ENCODE measurements at places on chromosomes 12 and 14. TPM values are rescaled to one million over a fixed set of nuclear protein-coding genes. Genes with fewer than 3 reads are reported as not detected.

The DPPA3 gene
- not detected for total RNA-seq

The JPH4 gene
- total RNA-seq = not detected

GRCh38 chr12:53044896-53045695, 4.8 kb upstream of the TNS2 start:
- no peak overlapping the region for H3K27ac ChIP-seq
- no peak for DNase-seq
- peaks cover 30% of the 10 kb centered on the region for H3K4me1 ChIP-seq
- H3K4me3 ChIP-seq = no peak overlapping the region
- H3K27me3 ChIP-seq = peaks cover 10% of the 10 kb centered on the region

The SLC41A2 gene
- total RNA-seq = 2.1 TPM

The IL22 gene
- 0.69 TPM for total RNA-seq

GRCh38 chr12:132445884-132446632, 43.9 kb upstream of the FBRSL1 start:
- peak; percentile 65 for DNase-seq
- H3K36me3 ChIP-seq = peaks cover 5% of the 10 kb centered on the region
- H3K27ac ChIP-seq = peak overlapping the region; percentile 99
- peak overlapping the region; percentile 77 for H3K4me3 ChIP-seq
- H3K27me3 ChIP-seq = no peaks in the 10 kb centered on the region
- peaks cover 62% of the 10 kb centered on the region for H3K4me1 ChIP-seq

The POTEM gene
- not detected for total RNA-seq

The RHOJ gene
- not detected for total RNA-seq

- H3K36me3 ChIP-seq = no peaks in the 10 kb centered on the region
- DNase-seq = peak; percentile 63
- H3K27ac ChIP-seq = no peak overlapping the region
- no peaks in the 10 kb centered on the region for H3K4me1 ChIP-seq
Observed at GRCh38 chr14:95774265-95775160, 60.6 kb upstream of the TCL1A start.

The CDKN3 gene
- total RNA-seq = 116 TPM

The SYNE3 gene
- total RNA-seq = 81.0 TPM

DNA sequence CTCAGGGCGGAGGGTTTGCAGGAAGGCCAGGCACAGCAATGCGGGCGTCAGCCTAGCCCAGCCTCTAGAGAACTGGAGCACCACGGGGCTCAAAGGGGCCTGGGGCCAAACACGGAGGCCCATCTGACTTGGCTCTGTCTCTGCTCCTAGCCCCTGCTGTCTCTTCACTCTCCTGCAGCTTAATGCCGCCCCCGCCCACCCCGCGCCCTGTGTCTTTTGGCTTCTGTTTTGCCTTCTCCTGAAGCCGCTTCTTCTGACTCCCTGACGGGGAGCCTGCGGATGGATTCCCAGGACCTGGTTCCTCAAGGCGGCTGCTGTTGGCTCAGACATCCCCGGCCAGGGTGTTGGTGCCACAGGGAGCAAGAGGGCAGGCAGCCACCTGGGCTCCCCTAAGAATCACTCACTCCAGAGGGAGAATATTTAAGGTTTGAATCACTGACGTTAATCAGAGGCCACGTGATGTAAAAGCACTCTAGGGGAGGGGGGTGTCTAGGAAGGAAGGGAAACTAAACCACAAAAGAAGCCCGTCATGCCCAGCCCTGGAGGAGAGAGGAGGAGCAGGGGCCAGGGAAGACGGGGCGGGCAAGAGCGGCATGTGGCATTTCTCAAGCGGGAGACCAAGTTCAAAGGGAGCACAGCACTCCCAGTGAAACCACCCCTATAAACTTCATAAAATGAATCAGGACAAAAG, 36.9 kb upstream of the PRMT8 start:
- no peak for DNase-seq
- no peaks in the 10 kb centered on the region for H3K36me3 ChIP-seq
- H3K27me3 ChIP-seq = peaks cover 18% of the 10 kb centered on the region
- H3K27ac ChIP-seq = no peak overlapping the region

GRCh38 chr12:8941691-8942478, 7.6 kb downstream of the M6PR start:
- no peak overlapping the region for H3K27ac ChIP-seq
- DNase-seq = no peak
- peaks cover 11% of the 10 kb centered on the region for H3K4me1 ChIP-seq
- peaks cover 47% of the 10 kb centered on the region for H3K36me3 ChIP-seq

DNA sequence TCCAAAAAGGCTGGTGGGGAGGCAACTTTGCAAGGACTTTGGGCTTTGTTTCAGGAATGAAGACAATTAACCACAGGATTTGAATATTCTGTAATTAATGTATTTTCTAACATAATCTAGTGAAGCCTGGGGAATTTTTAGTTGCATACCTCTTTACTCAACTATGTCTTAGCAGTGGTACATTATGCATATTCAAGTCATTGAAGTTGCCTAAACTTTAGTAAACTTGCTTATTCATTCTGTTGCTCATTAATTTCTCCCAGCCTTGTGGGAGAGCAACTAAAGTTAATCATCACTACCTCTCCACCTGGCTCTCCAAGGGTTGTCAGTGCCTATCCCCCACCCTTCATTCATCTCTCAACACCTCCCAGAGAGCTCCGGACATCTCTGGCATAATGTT, 54.2 kb downstream of the IFNG-AS1 start:
- peaks cover 19% of the 10 kb centered on the region for H3K4me1 ChIP-seq
- DNase-seq = no peak
- no peak overlapping the region for H3K27ac ChIP-seq
- H3K27me3 ChIP-seq = peaks cover 3% of the 10 kb centered on the region
- H3K36me3 ChIP-seq = peaks cover 2% of the 10 kb centered on the region

DNA sequence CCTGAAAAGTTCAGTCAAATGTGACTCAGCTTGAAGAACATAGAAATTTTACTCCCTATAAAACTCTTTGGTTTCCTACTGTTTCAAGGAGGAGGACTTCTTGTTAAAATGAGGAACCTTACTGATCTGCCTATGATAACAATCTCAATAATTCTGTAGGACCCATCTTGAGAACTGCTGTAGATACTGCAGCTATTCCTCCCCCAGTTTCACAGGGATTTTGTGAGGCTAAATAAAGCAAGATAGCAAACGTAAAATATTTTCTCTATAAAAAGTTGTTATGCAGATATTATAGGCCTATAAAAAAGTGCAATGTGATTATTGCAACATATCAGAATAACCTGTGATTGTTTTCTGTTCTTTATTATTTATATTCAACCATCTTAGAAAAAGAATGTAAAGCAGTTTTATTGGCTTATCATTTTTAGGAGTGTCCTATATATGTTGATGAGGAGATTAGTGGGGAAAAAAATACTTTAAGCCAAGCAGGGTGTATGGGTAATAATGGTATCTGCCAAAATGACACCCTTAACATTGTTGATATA, 12.1 kb downstream of the CLEC14A start:
- no peak for DNase-seq
- no peaks in the 10 kb centered on the region for H3K4me1 ChIP-seq
- H3K27me3 ChIP-seq = peaks cover 3% of the 10 kb centered on the region
- H3K36me3 ChIP-seq = no peaks in the 10 kb centered on the region
- no peak overlapping the region for H3K4me3 ChIP-seq

The ADAMTS20 gene
- total RNA-seq = not detected

DNA sequence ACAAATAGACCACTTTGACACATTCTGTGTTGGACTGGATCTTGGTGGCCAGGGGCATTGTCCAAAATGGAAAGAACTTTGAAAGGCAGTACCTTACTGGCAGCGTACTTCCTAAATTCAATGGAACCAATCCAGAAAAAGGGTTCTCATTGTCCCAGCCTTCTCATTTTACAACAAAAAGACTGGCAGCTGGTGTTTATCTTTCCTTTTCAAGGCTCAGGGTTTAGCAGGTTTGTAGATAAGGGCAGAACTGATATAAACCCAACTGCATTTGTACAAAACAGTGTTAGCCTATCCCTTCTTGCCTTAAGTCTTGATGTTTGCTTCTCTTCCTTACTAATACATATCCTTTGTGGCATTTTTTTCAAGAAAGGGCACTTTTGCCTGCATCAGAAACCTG, 7.7 kb downstream of the THAP2 start:
- H3K4me3 ChIP-seq = no peak overlapping the region
- no peak for DNase-seq
- H3K27ac ChIP-seq = no peak overlapping the region
- peaks cover 13% of the 10 kb centered on the region for H3K36me3 ChIP-seq
